ENCODE measurements at places on chromosomes 2 and 18.

DNA sequence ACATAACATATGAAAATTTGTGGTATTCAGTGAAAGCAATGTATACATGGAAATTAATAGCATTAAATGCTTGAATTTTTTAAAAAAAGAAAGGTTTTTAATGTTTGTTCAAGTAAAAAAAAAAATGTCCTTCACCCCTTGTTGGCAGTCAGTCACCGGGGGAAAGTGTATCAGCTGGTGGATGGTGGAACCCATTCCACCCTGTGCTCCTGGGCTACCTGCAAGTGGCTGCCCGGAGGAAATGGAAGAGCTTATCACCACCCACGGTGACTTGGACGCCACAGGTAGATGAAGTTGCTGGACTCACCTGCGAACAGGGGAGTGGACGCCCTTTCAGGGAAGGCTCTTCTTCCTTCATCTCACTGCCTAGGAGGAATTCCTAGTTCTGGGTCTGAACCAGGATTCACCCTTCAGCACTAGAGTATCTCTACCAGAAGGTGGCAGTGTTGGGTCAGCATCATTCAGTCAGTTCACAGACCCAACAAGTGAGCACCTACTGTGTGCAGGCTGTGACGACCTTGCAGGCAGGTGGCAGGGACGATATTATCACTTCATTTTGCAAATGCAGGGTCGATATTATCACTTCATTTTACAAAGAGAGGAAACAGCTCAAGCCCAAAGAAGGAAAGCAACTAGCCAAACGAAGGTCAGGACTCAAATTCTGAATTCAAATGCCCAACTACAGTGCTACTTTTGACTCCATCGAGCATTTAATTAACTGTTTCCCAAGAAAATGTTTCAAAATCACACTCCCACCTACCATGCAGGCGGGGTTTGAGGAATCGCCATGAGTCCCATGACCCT is 35.8 kb downstream of the CIB4 start:
- DNase-seq, result no peak

GRCh38 chr2:11166476-11166875 is 11.2 kb downstream of the SLC66A3 start:
- no peak for DNase-seq

DNA sequence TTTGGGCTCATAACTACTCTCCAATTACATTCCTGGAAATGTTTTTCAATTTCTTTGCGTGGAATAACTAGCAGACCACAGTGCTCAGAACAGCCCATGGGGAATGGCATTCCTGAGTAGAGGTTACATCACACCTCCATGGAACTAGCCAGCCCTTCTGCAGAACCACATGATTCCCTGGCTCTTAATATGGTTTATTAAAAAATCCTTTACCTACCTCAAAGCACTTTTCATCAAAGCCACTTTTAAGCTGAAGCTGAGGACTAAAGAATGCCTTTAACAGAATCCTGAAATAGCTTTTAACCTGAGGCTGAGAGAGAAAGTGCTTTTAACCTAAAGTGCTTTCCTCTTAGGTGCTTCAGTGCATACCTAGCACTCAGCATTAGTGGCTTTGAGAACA is 376.3 kb downstream of the ARHGAP15 start:
- no peak for DNase-seq

DNA sequence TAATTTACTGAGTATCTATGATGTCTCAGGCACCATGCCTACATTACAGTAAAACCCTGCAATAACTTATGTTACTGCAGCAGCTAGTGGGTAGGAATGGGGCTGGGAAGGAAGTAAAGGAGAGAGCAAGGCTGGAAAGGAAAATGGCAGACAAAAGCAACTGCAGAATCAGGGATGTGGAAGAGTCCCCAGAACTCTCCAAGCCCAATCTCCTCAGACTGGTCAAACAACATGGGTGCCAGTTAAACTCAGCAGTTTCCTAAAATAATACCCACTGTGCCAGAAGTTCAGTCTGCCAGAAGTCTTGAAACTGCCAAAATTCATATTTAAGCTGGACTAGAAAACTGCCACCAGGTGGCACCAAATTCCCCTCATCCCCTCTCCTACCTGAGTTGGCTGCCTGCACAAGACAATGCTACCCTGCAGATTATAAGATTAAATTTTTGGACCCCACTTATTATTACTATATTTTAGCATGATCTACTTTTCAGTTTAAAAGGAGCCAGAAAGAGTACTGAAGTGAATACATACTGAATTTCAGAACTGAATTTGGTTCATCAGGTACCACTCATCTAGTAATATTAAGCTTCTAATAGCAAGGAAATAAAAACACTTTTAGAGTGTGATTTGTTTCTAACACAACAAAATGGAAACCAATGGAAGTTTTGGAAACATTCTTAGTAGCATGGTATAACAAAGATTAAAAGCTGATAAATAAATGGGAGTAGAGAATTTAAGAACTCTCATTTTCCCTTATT is 86.8 kb upstream of the DNER start:
- DNase-seq, result peak; percentile 55

DNA sequence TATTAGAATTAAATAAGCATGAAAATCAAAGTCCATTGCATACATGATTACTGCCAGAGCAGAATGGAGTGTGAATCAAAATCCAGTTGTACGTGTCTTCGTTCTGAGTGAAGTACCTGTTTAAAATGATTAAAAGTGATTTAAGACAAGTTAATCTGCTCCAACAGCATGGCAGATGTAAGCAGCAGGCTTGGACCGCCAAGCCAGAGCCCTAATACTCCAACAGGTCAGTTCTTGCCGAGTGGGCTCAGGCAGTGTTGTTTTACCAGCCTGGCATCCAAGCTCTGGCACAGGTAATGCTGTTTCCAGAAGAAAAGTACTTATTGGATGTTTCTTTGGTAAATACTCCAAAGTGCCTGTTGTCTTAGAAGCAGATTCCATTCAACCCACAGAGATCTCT is 171.4 kb upstream of the EPAS1 start:
- no peak for DNase-seq

- no peak for DNase-seq
Observed at GRCh38 chr2:12556762-12557161, 160.0 kb upstream of the TRIB2 start.

DNA sequence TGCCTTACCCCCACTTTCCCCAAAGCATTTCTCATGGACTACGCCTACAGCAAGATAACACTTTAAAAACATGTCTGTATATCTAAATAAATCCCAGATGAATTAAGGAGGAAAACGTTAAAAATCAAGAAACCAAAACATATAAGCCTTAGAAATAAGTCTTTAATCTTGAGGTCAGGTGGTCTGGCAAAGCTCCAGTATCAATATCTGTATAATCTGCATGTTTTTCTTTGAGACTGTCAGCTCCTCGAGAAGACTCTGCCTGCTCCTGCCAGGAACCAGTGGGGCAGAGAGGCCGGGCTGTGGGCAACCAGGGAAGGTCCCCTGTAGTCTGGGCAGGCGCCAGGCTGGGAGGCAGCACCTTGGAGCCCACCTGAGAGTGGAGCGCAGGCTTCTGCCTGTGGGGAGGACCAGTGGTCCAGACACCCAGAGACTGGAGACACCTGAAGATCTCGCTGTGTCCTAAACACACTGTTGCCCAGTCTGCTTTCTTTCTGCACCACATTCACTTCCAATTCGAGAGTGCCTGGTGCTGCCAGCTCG is 291.0 kb upstream of the SOX11 start:
- DNase-seq, result no peak

GRCh38 chr2:55014962-55015939 is 35.0 kb downstream of the RTN4 start:
- peak; percentile 9 for DNase-seq

DNA sequence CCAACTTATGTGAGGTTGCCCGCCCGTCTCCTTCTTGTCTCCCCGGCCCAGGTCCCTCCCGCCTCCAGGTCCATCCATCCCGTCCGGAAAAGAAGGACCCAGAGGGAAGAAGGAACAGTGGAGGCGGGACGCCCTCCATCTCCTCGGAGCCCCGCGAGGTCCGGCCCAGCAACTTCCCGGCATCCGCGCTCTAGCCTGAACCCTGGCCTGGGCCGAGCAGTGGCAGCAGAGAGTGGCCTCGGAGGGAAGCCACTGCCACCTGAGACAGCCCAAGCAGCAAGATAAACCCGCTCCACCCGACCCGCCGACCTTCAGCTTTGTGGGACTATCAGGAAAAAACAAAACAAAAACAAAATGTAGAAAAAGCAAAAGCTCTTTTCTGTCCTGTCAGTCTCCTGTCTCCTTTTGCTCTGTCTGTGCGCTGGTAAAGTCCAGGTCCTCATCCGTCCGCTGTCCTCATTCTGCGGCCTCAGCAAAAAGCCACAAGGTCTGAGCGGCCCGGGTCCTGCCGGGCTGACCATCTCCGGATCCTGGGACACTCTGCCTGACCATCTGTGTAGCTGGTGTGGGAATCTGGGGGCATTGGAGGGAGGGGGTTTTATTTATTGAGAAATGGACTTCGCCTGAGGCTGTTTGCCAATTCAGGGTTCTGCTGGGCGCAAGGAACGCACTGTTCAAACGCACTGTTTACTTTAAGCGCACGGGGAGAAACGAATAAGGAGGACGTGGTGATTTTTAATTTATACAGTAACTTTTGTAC is 3.1 kb downstream of the DLX1 start:
- no peak for DNase-seq

GRCh38 chr18:34196256-34196655 is 28.5 kb downstream of the NOL4 start:
- DNase-seq, result no peak

DNA sequence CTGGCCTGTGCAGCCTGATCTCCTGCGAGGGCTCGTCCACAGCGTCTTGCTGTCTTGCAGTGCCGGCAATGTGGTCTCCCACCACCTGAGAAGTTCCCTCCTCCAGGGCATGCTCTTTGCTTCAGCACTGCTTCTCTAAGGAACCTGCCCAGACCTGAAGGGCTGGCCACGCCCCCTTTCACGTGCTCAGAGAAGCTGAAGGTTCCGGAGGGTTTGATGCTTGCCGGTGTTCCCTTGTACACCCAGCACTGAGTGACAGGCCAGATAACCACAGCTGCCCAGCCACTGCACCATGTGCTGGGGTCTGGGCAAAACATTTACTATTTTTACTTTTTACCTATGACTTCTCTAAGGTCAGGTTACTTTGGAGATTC is 1.7 kb upstream of the POLR2D start:
- DNase-seq, result peak; percentile 57

DNA sequence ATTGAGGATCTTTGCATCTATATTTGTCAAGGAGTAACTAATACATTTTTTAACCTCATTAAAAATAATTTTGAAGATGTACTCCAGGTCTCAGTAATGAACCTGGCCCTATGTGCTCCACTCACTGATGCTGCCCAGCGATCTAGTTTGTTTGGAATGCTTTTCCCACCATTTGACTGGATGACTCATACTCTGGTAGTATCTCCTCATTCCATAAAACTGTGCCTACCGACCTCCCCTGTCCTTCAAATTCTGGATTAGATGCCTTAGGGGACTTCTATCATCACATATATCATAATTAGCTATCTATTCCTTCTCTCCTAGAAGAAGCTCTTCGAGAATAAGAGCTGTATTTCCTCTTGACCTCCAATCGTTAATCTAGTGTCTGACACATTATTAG is 83.8 kb downstream of the FAM117B start:
- DNase-seq, result no peak

- DNase-seq, result no peak
Observed at GRCh38 chr2:119533560-119533959, 9.3 kb upstream of the SCTR start.

DNA sequence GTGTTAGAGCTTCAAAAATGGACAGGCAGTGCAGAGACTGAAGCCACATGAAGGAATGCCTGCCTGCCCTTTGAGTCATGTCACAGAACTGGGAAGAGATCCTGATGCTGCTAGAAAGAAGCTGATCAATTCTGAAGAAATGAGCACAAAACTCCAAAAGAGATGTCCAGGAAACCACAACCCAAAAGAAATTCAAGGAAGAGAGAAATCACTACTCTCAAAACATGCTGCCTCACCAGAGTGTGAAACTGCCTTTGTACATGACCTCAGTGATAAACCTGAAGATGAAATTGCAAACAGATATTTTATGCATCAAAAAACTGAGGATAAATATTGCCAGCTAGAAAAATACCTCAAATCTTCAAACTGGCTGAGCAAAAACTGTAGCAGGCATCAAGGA is 20.5 kb downstream of the USP40 start:
- DNase-seq, result no peak

- no peak for DNase-seq
Observed at GRCh38 chr2:180890781-180891180, 89.6 kb upstream of the UBE2E3 start.

DNA sequence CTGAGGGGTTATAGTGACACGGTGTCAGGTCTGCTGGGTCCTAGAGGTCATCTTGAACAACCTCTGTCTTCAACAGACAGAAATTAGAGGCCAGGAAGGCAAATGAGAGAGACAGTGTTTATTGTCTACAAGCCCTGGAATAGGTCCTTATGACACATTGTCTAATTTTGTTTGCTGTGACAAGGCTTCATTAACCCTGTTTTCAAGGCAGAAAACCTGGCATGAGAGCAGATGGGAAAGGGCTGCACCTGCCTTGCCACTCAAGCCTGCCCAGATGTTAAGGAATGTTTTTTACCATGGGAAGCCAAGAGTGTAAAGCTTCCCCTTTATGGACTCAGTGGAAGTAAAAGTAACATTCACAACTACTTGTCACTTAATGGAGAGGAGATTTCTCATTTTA is 275.3 kb downstream of the KCNS3 start:
- DNase-seq, result no peak

DNA sequence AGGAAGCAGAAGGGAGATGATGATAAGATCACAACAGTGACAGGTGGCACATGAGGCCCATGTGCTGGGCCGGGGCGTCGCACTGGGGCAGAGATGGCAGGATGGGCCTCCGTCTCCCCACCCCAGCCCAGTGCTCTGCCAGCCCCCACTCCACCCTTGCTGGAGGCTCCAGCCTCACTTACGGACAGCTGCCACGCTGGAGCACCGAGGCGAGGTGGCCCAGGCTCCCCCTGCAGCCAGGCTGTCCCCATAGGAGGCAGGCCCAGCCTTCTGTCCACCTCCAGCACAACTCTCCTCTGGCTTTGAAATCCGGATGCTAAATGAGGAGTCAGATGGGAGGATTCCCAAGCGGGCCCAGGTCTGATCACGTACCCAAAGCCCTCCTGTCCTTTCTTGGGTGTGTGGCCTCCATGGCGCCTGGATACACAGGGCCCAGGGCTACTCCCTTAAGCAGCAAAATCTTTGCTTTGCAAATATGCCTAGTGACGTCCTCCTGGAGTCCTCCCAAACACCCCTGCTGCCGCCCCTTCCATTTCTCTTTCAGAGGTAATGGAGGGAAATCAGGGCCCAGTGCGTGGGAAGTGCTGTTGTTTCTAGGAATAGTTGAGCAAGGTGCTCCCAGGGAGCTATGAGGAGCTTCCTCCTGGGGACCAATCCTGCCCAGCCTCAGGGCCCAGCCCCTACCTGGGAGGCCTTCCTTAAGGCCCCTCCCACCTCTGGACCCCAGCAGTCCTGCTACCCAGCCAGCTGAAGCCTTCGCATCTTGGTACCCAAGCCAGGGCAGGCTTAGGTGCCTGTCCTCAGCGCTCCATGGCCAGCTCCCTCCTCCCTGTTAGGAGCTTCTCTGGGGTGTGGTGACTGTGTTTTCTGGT is 170.4 kb upstream of the MYCN start:
- no peak for DNase-seq

GRCh38 chr18:68394705-68395104 is 320.2 kb downstream of the TMX3 start:
- no peak for DNase-seq

All from T-helper 9 cell (primary cell).